ENCODE measurements at places on chromosomes 3 and 15.

DNA sequence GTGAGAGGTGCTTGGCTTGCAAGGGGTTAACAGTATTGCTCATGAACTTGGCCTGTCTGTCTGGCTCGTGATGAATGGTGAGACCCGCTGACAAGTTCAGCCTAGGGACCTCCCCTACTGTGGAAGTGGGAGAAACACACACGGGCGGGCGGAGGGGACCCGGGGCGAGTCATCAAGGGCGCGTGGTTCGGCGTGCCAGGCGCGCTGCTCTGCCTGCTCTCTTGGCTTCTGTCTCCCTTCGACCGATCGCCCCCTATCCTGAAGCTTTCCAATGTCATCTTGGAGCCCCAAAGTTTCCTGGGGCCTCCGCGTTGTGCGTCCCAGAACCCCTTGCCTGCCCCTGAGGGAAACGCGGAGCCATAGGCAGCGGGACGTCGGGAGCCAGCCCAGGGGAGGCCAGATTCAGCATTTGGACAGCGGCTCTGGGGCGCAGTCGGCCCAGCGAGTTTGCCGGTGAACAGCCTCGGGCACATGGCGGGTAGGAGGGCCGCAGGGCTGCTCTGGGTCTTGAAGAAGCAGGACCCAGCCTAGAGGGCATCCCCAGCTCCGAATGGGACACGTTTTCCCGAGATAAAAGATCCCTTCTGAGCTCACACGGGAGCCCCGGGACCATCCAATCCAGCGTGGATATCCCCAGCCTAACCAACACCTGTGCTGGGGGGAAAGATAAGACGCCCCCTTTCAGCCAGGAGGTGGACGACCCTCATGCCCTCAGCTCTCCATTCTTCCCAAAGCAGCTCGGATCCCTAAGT is 27.0 kb upstream of the POLG start:
- peak; percentile 82 for DNase-seq

GRCh38 chr15:51709031-51709430 is 27.7 kb downstream of the SCG3 start:
- DNase-seq: no peak

GRCh38 chr3:169604568-169604967 is 58.9 kb downstream of the MECOM start:
- peak; percentile 37 for DNase-seq

DNA sequence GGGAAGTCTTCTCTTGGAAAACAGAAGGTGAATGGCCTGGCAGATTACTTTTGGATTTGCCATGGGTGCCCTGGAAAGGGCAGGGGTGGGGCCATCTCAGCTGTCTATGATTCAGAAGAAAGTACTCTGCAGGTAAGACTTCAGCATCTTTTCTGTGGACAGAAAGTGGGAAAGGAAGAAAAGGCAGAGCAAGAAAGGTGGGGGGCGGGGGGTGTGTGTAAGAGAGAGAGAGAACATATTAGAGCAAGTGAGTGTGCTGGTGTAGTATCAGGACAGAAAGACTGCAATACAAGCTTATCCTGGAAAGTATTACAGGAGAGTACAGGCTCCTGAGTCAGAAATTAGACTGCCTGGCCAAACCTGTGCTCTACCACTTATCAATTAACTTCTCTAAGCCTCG is 5.5 kb downstream of the TAGLN3 start:
- DNase-seq: no peak

DNA sequence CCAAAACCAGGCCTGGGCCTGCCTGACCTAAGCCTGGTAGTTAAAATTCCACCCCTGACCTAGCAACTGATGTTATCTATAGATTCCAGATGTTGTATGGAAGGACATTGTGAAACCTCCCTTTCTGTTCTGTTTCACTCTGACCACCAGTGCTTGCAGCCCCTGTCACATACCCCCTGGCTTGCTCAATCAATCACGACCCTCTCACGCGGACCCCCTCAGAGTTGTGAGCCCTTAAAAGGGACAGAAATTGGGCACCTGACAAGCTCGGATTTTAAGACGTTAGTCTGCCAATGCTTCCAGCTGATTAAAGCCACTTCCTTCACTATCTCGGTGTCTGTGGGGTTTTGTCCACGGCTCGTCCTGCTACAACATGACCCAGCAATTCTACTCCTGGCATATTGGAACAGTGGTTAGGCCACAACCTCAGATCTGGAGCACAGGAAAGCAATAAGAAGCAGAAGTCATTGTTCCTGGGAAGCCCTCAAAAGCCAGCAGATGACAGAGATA is 36.7 kb upstream of the LHFPL4 start:
- peak; percentile 42 for DNase-seq

- DNase-seq: peak; percentile 62
Measured at GRCh38 chr15:89346516-89347231, 12.1 kb upstream of the POLG start.

- no peak for DNase-seq
Measured at GRCh38 chr15:96484830-96485229, 154.3 kb downstream of the NR2F2 start.

Measured in ELF-1 (cell line).